Spinal cord (tissue), 10 donors: ENCODE measurements at places on chromosomes 3 and 15. TPM values are rescaled to one million over a fixed set of nuclear protein-coding genes. Genes with fewer than 3 reads are reported as not detected.

Gene UROC1
- polyA plus RNA-seq = 0.29 TPM

DNA sequence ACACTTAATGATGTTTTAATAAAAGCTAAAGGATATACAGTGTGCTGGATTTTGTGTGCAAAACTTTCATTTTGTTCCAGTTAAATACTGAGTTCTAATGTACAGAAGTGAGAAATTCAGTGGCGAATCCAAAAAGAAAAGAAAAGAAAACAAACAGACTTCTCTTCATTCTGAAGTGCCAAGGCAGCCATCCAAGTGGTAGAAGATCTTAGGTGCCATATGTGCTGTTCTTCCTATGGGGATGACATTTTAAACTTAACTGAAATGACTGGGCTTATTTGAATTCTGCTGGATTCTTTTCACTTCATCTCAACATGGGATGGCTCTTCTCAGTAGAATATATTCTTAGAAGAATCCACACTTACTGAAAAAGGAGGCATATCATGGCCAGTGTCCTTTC is 416.5 kb downstream of the ROBO2 start:
- no peak for DNase-seq

DNA sequence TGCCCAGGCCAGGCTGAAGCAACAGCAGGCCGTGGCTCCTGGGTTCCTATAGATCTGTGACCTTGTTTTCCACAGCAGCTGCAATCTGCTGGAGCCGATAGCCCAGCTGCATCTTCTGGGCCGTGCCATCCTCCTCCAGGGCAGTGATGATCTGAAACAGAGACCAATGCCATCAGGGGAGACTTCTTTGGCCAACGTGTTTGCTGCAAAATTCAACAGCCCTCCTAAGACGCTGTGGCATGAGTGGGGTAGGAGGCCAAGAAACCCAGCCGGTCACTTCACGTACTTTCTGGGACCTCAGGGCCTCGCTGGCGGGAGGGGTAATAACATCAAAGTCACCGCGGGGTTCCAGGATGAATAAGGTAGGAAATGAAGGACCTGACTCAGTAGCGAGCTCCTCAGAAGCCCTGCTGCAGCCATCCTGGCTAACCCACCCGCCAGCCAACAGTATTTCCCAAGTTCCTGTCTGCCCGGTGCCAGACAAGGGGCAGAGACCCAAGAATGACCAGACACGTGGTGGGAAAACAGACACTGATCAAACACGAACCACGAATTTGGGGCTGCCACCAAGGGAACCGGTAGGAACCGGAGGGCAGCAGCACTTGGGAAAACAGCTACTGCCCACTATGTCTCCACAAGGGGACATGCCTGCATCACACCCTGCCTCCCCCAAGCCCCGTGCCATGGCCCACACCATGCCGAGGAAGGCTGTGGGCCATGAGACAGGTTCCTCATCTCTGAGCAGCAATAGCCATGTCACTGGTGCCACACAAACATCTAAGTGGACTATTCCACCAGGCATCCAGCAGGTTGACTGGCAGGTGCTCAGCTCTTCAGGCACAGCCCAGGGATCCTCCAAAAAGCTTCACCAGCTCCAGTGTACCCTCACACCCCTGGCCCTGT is 25.2 kb downstream of the PLXNB1 start:
- no peak for DNase-seq

GRCh38 chr3:70805061-70805889 is 492.8 kb upstream of the MDFIC2 start:
- no peak for DNase-seq

- no peak for DNase-seq
Measured at GRCh38 chr3:142626971-142627370, 30.8 kb downstream of the PLS1 start.

Gene ABI3BP
- polyA plus RNA-seq = 35.2 TPM

Gene GALNT15
- 7.8 TPM for polyA plus RNA-seq

GRCh38 chr3:158105710-158106253 is 438 bp downstream of the SHOX2 start:
- peak; percentile 45 for DNase-seq

Gene MKRN2OS
- polyA plus RNA-seq = 1.4 TPM

Gene ASB14
- polyA plus RNA-seq = 1.4 TPM

Gene ZBBX
- 12.8 TPM for polyA plus RNA-seq
